ENCODE measurements at places on chromosomes 7 and 10.

GRCh38 chr10:112677689-112678088, 230.7 kb downstream of the VTI1A start:
- no peak for DNase-seq

GRCh38 chr7:117665368-117665767, 185.5 kb downstream of the CFTR start:
- DNase-seq, result no peak

DNA sequence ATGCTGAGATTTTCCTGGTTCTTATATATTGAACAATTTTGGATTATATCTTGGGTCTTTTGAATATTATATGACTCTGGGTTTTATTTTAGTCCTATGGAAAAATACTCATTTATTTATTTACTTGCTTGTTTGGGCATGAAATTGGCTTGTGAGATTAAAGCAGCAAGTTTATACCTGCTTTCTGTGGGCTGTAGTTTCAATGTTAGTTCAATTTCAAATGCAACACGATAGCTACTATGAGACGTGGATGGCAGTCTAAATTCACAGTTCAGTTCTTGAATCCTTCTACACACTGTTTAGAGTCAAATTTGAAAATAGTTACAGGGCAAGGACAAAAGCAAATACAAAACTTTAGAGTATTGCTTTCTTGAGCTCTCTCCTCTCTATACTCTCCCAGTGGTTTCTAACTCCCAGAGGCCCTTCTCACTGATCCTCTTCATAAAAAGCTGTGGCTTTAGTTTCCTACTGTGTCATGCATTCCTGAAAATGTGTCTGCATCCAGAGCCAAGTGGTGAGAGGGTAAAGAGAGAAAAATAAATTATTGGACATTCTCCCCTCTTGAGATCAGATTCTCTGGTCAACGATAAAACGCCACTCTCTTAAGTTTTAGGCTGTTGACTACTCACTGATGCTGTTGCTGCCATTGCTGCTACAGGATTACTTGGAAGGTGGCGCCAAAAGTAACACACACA, 34.4 kb downstream of the POLR1F start:
- no peak for DNase-seq

- no peak for DNase-seq
Measured at GRCh38 chr7:44827567-44827966, 20.3 kb downstream of the H2AZ2 start.

- DNase-seq, result no peak
Measured at GRCh38 chr10:107002068-107002467, 162.4 kb downstream of the SORCS1 start.

GRCh38 chr10:107665459-107665858, 501.0 kb upstream of the SORCS1 start:
- no peak for DNase-seq

DNA sequence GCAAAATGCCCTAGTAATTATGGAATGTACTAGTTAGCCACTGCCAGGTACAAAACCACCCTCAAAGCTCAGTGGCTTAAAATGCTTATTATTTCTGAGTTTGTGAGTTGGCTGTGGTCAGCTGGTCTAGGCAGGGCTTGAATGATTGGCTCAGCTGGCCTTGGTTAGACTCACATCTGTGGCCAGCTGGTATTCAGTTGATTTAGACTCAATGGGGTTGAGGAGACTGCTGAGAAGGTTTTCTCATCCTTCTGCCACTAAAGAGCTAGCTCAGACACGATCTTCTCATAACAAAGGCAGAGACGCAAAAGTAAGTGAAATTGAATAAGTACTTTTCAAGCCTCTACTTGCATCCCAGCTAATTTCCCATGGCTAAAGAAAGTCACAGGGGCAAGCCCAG, 57.1 kb upstream of the CYP2C18 start:
- no peak for DNase-seq

DNA sequence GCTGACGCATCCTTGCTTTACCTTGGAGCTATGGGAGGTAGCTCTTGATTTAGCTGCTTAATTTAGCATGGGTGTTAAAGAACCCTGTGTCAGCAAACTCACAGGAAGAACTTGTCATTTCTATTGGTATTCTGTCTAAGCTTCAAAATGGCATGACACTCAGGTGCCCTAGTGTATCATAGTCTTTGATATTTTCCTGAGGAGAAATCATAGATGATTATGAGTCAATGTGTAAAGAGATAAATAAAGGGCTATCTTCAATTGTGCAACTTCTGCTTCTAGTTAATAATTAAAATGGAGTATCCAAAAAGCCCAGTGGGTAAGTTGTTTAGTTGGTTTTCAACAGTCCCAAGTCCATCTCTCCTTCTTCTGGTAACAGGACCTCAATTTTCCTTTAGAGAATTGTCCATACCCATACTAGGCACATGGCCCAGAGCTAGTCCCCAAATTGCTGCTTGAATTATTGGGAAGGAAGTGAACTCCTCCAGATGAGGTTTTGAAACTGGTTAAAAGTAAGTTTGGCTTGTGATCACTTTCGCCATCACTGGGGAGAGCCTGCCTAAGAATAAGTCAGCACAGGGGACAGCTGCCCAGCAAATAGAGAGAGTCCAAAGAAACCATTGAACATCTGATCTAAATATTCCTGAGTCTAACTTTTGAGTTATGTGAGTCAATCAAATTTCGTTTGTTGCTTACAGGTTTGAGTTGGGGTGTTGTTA, 169.0 kb upstream of the PHYHIPL start:
- DNase-seq, result no peak
